ENCODE measurements at places on chromosomes 3 and 15.

DNA sequence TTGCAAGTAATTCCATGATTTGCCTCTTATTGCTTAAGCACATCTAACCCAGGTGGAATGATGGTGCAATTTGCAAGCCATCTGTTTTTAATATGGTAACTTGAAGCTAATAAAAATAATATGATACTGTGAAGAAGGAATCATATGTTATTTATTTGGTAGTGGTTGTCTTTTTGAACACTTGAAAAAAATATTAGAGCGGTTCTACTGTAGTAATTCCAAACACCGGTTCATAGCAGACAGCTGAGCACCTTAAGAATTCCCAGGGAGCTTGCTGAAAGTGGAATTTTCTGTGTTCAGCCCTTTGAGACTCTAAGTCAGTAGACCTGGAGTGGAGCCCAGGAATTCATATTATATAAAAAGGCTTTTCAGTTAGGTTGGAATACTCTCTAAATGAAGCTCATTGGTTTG is 687.4 kb downstream of the EDEM1 start:
- no peak for DNase-seq

DNA sequence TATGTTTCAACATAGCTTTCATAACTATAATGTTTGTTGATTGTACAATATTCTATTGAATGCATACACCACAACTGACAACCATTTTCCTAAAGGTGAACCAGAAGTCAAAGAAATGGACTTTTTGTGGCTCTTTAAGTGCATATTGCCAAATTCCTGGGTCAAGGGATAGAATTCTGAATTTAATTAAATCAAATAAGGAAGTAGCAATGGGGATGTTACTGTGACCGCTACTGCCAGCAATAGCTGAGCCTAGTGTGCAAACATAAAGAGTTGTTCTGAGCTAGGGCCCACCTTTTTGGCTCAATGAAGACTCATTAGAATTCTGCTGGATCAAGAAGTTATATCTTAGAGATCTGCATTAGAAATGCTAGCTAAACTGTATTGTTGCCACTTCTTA is 17.3 kb upstream of the KBTBD8 start:
- no peak for DNase-seq

GRCh38 chr15:89554247-89554646 is 21.0 kb upstream of the TICRR start:
- no peak for DNase-seq

DNA sequence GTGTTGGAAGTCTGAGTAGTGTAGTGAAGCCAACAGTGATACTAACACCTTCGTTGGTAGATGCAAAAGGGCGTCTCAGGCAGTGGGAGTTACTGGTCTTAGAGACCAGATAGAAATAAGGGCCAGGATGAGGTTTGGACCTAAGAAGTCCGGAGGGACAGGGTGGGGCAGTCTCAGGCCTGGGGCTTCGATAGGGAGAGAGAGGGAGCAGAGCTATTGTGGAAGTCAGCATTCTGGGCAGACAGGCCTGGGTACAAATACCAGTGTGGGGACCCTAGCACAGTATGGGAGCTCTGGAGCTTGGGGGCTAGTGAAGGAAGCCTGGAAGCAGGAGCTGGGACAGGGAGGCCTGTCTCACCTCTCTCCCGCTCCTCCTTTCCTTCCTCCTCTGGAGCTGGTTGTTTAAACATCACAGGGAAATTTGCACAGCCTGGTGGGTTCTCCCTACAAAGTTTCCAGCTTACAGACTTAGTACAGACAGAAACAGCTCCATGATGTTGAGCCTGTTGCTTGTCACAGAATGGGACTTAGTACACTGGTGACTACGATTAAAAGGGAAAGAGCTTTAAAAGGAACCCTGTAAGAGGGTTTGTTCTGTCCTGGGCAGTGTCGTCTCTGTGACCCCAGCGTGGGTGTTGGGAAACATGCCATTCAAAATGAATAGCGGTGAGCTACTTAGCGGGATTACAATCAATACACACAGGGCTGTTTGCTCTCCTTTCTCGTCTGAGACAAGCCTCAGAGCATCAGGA is 76.4 kb upstream of the TNFAIP8L3 start:
- no peak for DNase-seq

DNA sequence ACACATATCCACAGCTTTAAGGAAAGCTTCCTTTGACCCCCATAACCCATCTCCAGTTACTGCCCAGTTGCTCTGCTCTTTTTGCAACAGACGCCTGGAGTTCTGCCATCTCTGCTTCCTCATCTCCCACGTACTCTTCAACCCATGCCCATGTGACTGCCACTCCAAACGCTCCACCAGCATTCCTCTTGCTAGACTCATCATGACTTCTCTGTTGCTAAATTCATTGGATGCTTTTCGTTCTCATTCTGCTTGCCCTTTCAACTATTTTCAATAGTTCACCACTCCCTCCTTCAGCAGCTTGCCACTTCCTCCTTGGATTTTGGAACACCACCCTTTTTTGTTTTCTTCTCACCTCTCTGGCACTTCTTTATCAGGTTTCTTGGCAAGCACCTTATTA is 2.7 kb upstream of the KNSTRN start:
- no peak for DNase-seq

- no peak for DNase-seq
These were observed 158.6 kb upstream of the NR2E3 start for GRCh38 chr15:71651750-71652186.

GRCh38 chr3:16907243-16907642 is 22.5 kb downstream of the PLCL2 start:
- DNase-seq, result no peak

DNA sequence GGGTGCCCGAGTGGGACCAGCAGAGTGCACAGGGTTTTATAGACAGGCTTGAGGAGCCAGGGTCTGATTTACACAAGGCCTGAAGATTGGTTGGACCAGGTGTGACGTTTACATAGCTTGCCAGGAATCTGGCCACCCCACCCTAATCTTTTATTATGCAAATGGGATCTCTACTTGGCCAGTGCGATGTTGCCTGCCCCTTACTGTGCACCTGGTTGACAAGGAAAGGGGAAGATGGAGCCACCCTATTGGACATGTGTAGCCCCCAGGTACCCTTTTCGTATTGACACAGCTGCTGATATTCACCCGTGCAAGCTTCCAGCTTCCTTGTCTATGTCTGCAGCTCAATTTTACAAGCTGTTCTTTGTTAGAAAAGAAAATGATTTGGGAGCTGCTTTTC is 132.0 kb downstream of the ARNT2 start:
- no peak for DNase-seq

DNA sequence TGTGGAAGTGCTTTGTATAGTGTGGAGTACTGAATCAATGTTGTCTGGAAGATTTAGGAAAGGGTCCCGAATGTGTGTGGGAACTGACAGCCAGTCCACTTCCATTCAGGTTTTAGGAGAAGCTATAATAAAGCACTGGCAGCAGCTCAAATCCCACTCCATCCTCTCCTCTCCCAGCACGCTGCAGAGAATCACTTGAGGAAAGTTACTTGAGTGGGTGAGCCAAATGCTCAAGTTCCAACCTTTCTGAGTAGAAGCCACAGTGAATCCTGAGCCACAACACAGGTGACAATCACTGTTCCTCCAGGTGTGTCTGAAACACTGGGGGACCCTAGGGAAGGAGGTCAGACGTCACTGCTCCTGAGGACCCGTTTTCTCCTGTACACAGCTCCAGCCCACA is 106.5 kb downstream of the TIGIT start:
- DNase-seq, result no peak

- DNase-seq, result no peak
These were observed 1003.9 kb upstream of the NR2F2 start for GRCh38 chr15:95326431-95327182.

DNA sequence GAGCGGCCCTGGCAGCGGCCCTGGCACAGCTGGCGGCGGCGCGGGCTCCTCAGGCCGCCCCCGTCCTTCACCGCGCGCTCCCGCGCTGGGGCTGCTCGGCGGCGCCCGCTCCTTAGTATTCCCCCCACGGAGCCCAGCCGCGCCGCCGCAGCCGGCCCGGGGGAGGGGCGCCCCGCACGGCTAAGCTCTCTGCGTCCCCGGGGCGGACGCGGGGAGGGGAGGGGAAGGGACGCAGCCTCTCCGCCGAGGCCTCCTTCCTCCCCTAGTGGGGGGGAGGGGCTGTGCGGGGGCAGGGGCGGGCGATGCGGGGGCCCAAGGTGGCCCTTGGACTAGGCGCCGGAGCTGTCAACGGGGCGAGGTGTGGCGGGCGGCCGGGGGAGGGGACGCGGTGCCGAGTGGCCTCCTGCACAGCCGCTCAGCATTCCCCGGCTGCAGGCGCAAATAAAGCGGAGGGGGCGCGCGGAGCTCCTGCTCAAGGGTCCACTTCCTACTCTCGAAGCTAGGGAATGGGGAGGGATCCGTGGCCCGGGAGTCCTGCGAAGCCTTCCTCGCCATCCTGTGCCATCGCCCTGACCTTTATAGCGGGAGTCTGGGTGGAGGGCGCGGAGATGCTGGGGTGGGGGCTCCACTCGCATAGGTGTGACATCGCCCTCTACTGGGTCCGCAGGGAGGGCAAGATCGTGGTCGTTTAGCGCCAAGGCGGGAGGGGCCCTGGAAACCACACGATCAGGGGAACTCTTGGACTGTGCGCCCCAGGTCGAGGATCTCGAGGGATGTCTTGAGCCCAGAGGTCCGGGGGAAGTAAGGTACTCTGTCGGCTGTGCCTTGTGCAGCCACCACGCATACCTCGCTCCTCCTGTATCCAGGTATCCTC is 22.2 kb downstream of the EPHB3 start:
- no peak for DNase-seq

- no peak for DNase-seq
These were observed 48.8 kb downstream of the ACAP2 start for GRCh38 chr3:195394024-195394423.

GRCh38 chr3:71064291-71064955 is 519.1 kb downstream of the FOXP1 start:
- DNase-seq, result peak; percentile 45

DNA sequence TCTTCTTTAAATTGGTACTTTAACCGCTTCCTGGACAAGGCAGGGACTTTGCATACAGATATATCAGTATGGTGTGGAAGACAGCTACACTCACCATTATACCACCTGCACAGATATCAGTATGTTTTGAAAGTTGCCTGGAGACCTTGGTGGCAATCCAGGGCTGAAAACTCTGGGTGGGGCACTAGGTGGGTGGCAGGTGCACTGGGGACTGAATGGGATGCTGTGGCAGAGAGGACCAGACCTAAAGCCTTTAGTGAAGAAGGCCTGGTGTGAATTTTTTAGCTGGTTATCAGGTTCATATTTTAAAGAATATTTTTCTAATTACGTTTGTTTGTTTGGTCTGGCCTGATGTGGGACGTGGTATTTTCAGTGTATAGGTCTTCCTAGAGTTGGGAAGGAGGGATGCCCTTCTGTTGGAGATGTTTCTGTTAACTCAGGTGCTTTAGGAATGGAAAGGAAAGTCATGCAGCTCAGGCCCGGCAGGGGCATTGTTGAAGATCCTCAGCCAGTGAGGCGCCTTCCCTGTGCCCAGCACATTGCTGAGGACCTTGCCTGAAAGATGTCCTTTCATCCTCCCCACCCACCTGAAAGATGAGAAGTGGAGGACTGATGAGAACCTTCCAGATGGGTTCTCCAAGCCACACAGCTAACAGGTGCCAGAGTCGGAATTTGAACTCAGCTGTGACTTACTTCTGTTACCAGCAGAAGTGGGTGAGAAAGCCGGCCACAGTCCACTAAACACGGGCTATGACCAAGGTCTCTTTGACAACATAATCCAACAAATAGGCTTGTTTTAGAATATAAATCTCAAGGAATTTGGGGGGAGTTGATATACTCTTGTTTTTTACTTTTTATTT is 77.3 kb downstream of the APBA2 start:
- DNase-seq, result no peak

GRCh38 chr15:76752549-76752948 is 152.6 kb downstream of the SCAPER start:
- DNase-seq, result peak; percentile 17

DNA sequence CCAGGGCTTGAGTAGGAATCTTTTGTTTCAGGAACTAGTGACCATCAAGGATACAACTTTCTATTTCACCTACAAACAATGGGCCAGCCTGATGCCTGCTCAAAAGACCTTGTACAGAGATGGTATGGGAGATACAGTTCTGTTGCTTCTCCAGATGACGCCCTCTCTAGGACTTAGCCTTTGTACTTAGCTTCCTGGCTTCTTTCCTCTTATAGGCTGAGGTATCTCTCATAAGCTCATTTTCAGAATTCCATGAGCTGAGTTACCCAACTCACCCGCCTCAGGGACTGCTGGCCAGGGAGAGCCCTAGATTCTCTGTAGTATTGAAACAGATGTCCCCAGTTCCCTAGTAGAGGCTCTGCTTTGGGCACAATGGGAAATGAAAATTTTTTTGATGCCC is 8.6 kb upstream of the ZNF620 start:
- DNase-seq, result no peak

DNA sequence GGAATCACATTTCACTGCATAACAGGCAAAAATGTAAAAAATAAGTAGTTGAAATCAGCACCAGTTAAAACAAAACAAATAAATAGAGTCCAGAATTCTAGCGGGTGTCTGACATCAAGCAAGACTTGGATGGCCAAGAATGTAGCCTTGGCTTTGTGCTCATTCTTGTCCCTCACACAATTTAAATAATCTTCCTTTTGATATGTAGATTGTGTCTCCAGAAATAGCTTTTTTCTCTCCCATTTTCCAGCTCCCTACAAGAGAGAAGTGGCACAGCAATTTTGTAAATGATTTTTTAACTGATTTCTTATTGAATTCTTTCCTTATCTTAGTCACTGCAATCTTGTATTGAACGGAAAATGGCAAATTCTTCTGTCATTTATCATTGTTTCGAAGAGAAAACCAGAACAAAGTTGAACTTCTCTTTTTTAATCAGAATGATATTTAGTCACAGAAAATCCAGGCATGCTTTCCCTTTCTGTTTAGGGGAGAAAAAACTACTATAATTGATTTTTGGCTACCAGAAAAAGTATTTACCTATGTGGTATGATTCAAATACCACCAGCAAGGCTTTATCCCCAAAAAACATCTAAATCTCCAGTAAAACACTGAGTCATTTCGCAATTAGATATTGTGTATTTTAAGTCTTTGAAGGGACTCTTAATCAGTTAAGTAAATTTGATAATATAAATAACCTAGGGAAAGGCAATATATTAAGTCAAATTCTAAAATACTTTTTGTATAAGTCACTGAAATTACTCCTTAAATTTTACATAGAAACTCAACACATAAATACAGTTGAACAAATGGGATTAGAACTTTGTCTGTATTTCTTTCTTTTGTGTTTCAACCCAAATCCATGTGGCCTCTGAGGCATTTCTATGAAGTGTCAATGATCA is 481.7 kb downstream of the GBE1 start:
- no peak for DNase-seq

GRCh38 chr15:67024314-67024997 is 40.9 kb upstream of the SMAD3 start:
- DNase-seq, result peak; percentile 54

DNA sequence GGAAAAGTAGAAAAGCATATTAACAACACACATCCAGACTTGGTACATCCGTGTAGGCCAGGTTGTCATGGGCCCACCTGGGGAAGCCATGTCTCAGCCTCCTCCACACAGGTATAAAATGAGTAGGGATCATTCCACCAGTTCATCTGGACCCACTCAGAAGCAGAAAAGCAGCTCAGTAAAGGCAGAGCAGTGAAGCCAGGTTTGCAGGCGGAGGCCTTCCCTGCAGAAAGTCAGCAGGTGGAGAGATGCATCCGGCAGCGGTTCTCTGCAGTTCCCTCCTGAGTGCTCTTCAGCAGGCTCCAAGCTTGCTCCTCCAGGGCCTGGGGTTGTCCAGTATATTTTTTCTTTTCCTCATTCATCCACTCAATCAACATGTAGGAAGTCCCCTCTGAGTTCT is 22.1 kb downstream of the LOXL1 start:
- DNase-seq, result no peak
